GDM1 (cell line): ENCODE measurements at places on chromosomes 4 and X.

GRCh38 chr4:150436598-150437370 lies 145.2 kb upstream of the MAB21L2 start:
- no peak for DNase-seq

GRCh38 chr4:109511414-109511813 lies 48.6 kb upstream of the MCUB start:
- DNase-seq = no peak

DNA sequence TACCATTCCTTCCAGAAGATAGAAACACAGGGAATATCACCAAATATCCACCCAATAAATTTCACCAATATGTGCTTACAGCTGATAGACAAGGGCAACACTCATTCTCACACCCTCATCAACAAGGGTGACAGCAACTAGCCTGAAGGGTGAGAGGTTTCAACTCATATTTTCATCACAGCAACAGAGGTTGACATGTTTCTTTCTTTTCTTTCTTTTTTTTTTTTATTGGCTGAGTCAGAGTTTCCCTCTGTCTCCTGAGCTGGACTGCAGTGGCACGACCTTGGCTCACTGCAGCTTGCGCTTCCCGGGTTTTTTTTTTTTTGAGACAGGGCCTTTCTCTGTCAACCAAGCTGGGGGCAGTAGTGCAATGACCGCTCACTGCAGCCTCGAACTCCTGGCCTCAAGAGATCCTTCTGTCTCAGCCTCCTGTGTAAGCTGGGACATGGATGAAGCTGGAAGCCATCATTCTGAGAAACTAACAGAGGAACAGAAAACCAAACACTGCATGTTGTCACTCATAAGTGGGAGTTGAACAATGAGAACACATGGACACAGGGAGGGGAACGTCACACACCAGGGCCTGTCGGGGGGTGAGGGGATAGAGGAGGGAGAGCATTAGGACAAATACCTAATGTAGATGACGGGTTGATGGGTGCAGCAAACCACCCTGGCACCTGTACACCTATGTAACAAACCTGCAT lies 27.5 kb upstream of the ASMTL start:
- no peak for DNase-seq

GRCh38 chr4:151600432-151600831 lies 160.4 kb downstream of the GATB start:
- no peak for DNase-seq
